Mucosa of gallbladder (tissue), 1 donor: ENCODE measurements at places on chromosomes 16 and 17. TPM values are rescaled to one million over a fixed set of nuclear protein-coding genes. Genes with fewer than 3 reads are reported as not detected.

GRCh38 chr17:44652727-44653126 lies 3.5 kb upstream of the MEIOC start:
- DNase-seq = no peak

The CA7 gene
- not detected for total RNA-seq

The TAT gene
- total RNA-seq = 2.5 TPM

DNA sequence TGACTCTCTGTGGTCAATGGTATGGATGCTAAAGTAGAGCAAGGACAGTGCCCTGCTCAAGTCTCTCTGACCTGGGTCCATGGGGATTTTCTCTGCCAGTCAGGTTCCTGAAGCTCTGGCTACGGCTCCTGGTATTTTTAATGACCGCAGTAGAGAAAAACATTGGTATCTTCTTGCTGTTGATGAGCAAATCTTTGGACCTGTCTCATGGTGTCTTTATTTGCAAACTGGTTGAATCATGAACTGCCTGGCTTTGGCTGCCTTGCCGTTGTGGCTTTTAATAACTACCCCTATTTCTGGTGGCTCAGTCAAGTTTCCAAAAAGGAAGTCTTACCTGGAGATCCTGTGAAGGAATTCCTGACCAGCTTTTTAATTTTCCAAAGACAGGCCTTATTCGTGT lies 8.7 kb downstream of the FAM234A start:
- DNase-seq = no peak

The RASL10B gene
- 7.9 TPM for total RNA-seq

DNA sequence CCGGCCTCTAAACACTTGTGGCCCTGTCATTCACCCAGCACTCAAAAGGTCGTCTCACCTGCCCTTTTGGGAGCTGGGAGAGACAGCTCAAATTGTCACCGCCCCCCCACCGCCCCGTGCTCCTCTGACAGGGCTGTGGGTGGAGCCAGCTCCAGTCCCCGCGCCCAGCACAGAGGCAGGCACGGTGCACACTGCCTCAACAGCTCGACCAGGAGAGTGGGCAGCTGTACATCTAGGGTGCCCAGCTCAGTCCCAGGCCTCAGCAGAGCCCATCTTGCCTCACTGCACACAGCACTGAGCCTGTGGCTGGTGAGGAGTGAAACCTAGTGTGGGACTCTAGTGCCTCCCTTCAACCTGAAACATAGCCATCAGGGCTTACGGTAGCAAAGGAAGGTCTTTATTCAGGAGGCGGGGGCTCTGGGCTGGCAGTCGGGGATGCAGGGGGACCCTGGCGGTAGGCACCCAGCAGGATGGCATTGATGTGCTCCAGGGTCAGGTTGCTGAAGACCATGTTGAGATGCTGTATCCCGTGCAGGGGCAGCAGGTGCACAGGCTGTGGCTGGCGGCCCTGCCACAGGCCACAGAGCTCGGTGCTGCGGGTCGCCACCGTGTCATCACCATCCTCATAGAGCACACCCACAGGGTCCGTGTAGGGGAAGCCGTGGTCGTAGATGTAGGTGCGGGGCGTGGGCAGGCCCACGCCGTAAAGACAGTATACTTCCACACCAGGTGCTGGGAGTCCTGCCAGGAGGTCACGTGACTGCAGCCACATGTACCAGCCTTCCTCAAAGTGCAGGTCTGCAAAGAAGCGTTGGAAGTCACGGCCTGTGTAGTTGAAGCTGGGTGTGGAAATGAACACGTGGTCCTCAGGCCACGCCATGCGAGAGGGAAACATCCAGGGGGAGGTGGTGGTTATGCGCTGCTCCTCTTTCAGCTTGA lies 3.1 kb upstream of the PSMB10 start:
- peak; percentile 61 for DNase-seq

DNA sequence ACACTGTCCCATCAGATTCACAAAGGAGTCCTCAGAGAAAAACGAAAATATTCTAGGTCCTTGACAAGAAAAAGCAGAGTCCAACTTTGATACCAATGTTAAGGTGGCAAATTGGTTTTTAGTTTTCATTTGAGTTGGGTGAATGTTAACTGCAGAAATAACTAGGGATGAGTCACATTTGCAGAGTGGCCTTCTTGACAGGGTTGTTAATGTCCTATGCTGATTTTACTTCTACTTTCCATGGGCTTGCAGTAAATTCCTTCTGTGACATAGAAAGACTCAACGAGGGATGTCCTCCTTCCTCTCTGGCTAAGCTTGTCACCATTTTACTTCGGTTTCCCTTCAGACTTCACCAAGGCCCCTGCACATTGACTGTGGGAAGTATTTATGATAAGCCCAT lies 47.2 kb upstream of the ICAM2 start:
- DNase-seq = no peak

- no peak for DNase-seq
Measured at GRCh38 chr16:12091569-12092543, 115.3 kb downstream of the SNX29 start.

The PIK3R5 gene
- 17.1 TPM for total RNA-seq
